ENCODE measurements at places on chromosomes 1 and 21.

DNA sequence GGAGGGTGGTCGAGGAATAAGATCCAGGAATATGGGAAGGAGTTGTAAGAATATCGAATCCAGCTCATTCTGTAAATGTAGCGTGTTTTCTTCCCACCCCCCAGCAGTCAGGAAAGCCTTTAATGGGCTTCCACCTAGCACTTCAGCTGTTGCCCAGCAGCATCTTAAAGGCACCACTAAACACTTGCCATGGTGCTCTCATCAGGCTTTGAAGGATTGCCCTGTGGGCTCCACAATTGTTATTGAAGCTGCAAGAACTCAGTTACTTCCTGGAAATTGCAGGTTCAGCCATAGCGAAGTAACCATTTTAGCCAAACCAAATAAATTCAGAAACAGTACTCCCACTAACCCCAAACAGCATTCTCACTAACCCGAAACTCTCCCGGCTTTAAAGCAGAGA lies 511.2 kb downstream of the PLPP3 start:
- no peak for DNase-seq

DNA sequence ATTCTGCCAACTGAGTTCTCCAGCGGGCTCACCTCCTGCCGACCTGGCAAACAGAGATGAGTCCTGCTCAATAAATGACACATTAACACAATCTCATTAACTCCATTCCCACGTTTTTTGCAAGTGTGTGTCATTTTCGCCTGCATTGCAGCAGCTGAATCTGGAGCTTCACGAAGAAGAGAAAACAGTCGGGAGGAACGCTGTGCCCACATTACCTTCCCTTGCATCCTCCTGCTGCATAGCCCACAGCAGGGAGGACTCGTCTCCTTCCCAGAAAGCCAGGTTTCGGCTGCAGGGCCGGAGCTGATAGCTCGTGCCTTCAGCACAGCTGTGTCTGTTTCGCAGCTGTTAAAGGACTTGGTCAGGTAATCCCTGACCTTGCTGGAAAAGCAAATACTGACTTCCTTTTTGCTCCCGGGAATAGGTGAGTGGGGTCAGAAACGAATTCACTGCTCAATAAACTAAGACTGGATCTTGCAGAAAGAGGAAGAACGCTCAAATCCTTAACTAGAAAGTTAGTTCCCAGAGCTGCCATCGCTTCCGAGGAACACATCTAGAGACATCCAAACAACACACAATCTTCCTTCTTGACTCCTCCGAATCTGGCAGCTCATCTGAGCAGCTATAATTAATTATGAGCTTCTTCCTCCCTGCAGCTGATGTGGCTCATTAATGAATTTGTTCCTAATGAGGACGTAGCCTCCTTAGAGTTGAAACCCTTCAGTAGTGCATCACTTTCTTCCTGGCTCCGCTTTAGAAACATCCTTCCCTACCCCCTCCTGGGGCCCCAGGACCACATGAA lies 33.0 kb downstream of the KANK4 start:
- DNase-seq: no peak

DNA sequence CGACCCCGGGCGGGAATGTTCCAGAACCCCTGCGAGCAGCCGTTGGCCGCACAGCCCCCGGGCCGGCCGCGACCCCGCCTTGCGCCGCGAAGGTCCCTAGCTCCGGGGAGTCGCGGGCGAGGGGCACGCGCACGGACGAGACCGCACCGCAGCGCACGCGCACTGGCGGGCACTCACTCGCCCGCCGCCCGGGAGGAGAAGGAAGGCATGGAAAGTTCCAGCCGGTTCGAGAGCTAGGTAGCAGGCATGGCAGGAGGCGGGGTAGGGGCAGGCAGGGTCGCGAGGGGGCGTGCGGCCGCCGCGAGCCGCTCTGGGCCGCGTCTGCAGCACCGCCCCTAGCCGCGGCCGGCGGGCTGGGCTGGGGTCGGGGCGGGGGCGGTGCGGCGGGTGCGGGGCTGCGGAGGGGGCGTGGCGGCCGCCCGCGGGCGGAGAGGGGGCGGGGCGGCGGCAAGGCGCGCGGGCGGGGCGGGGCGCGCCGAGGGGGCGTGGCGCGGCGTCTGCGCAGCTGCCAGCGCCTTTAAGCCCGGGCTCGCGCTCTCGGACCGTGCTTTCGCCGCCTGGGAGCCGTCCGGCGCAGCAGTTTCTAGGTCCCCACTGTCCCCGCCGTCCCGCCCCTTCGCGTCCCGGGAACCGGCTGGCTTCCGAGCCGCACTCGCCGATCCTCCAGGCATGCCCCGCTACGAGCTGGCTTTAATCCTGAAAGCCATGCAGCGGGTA lies at the start of the genes MRPS6 and SLC5A3:
Gene MRPS6, plus strand, starts transcription at position 547 of the 717 bp plus-strand sequence. Its CDS starts 123 bp downstream, at position 670.
Gene SLC5A3, plus strand, starts transcription at position 547 of the 717 bp plus-strand sequence. CDS start 21,621 bp downstream, outside the sequence.
- peak; percentile 57 for DNase-seq

DNA sequence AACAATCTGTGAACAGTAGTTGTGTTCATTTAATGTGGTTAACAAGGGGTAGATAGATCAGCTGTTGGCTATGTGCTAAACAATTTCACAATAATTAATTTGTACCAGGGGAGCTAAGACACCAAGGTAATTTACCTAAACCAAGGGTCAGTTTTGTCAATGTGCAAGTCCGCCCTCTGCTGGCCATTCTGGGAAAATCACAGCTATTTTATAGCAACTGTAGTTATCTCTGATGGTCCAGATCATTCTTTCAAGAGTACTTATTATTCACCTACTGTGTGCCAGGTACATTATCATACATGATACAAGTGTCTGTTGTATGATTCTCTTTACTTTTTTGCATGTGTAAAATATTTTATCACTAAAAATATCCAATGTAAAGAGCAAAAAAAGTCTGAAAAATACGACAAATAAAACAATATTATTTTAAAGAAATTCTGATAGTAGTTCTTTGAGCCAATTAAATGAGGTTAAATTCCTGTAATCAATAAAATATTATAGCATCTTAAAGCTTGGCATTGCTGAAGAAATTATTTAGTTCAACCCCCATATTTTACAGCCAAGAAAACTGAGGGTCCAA lies 312.3 kb upstream of the FAM78B start:
- DNase-seq: peak; percentile 3

GRCh38 chr1:172270605-172271004 lies 149.9 kb upstream of the C1orf105 start:
- no peak for DNase-seq

DNA sequence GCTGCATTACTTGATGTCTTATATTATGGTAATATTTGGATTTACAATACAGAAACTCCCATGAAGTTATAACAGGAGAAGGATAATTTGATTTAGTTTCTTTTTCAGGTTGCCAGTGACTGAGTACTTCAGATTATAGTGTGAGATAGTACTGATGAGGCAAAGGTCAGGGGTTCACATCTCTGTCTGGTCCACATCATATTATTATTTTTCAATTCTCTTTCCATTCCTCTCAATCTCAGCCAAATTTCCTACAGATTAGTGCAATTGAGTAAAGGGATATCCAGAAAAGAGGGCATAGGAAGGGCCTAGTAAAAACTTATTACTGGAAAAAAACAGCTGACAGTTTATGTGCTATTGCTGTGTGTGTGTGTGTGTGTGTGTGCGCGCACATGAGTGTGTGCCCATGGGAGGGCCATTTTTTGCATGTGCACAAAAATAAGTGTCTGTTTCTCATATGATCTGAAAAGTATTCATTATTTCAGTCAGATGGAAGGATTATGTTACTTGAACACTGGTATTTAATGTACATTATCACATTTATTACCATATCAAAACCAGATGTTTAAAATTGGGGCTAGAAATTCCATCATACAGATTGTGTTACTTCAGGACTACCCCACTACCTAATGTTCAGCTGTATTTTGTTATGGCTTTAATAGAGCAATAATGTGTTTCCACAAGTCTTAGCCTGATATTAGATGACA lies 78.3 kb upstream of the KCNK2 start:
- no peak for DNase-seq

GRCh38 chr1:51989582-51990477 lies 670 bp downstream of the RAB3B start:
- no peak for DNase-seq
